ENCODE measurements at places on chromosomes 11 and 22.
A peak's percentile ranks its signal among the peaks of the same experiment; 100 is the strongest.

DNA sequence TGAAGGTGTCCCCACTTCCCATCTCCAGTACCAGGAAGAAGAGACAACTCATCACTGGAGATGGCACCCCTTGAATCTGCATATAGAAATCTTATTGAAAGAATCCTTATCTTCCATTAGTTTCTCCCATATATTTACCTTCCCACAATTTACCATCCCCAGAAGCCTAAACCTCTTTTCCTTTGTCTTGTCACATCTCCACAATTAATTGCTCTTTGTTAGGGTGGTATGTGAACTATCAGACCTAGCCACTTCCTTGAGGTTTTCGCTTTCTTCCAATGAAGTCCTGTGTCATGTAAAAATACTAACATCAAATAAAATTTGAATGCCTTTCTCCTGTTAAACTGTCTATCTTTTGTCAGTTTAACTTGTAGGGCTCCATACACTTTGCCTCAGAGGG, 37.9 kb downstream of the FAM227A start:
- DNase-seq: no peak

DNA sequence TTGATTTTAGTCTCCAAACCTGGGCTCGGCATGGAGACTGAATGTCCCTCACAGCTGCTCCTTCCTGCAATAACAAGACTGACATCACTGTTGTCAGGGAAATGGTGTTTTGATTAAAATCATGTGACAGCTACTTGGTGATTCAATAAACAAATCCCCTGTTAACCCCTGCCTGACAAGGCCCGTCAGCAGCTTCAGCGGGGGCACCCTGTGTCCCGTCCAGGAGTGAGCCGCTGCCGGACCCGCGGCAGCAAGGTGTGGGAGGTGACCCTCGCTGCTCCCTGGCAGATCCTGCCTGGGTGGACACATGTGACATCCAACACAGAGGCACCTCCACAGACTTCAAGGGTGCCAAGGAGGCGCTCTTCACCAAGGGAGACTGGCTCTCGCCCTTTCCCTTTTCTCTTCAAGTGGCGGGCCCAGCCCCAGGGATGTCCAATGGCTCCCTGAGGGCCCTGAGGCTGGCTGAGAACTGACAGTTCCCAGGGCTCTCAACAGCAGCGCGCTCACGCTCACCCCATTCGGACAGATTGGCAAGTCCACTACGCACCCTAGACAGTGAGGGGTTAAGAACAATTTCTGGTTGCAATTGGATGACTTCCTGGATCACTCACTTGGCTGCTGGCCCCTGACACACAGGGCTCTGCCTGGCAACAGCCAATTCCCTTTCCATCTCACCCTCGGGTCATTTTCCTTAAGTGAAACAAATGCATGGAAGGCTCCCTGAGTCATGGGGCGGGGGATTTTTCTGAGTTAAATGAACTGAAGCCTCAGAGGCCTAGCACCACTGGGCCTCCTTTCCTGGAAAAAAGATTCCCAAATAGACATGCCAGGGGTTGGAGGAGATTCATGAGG, 30.7 kb downstream of the PPP2R1B start:
- peak; percentile 63 for DNase-seq

DNA sequence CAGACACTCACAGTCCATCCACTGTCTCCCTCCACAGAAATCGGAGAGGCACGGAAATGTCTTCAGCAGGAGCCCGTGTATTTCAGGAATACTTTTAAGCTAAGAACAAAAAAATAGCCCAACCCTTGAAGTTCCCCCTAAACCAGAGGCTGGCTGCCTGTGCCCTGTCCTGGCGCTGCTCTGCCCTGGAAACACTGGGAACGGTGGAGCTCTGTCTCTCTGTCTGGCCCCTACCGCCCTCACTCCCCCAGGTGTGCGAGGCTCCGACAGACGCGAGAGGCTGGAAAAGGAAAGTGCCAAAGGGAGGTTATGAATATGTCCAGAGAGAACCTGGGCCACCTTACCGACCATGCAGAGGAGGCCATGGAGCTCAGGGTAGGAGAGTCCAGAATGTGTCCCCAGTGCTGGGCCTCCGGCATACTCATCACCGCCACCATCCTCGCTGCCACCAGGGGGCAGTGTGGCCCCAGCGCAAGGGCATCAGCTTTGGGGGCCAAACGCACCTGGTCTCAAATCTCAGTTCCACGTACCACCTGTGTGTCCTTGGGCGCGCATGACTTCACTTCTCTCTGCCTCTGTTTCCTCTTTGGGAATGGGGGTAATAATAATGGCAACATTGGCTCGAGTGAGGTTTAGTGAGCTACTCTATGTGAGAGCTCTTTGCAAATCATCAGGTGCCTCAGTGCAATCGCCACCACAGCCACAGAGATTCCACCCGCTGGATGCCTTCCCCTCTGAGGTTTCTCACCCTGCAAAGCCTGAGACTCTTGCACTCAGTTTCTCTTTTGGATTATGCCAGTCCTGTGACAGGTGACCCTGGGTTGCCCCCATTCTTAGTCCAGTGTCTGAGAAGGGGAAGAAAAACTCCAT, 10.4 kb upstream of the SLCO2B1 start:
- no peak for DNase-seq

GRCh38 chr11:2517386-2518064, 72.7 kb downstream of the KCNQ1 start:
- no peak for DNase-seq

DNA sequence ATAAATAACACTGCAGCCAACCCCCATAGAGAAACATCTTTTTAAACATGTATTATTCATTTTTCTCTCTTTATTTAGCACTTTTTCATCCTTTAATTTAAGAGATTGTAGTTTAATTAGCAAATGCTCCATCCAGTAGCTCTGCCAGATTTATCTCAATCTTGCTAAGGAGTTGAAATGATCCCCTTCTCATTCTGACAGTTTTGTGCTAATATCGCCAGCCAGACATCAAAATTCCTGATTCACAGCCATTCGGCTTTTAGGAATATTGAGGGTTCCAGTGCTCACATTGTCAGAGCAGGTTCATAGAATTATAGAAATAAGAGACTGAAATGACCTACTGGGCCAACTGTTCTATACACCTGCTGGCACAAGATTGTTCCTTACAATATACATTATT, 77.8 kb downstream of the CASP12 start:
- no peak for DNase-seq

GRCh38 chr11:118448294-118448693, 12.0 kb downstream of the KMT2A start:
- DNase-seq: no peak

- no peak for DNase-seq
Measured at GRCh38 chr11:8026982-8027381, 39.8 kb downstream of the EIF3F start.

GRCh38 chr22:21989049-21989448, 6.5 kb upstream of the TOP3B start:
- DNase-seq: no peak

- no peak for DNase-seq
Measured at GRCh38 chr11:12784445-12784844, 110.2 kb downstream of the TEAD1 start.

GRCh38 chr11:2348986-2349385, 28.1 kb upstream of the CD81 start:
- no peak for DNase-seq

- DNase-seq: no peak
Measured at GRCh38 chr11:32131321-32131720, 40.4 kb downstream of the RCN1 start.

DNA sequence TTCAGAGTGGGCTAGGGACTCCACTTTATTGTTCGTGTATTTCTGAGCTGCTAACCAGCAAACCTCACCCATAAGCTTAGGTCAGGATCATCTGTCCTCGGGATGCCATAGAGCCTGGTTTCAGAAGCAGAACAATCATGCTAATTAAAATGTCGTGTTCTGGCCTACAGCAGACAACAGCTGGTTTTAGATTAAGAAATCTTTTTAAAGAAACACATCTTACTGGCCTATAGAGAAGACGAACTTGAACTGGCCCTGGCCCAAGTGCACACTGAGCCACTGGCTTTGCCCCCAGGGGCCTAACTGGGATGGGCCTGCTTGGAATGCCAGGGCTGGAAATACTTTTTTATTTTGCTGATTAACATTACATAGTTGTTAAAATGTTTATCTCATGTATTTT, 63.2 kb downstream of the ALX4 start:
- no peak for DNase-seq

DNA sequence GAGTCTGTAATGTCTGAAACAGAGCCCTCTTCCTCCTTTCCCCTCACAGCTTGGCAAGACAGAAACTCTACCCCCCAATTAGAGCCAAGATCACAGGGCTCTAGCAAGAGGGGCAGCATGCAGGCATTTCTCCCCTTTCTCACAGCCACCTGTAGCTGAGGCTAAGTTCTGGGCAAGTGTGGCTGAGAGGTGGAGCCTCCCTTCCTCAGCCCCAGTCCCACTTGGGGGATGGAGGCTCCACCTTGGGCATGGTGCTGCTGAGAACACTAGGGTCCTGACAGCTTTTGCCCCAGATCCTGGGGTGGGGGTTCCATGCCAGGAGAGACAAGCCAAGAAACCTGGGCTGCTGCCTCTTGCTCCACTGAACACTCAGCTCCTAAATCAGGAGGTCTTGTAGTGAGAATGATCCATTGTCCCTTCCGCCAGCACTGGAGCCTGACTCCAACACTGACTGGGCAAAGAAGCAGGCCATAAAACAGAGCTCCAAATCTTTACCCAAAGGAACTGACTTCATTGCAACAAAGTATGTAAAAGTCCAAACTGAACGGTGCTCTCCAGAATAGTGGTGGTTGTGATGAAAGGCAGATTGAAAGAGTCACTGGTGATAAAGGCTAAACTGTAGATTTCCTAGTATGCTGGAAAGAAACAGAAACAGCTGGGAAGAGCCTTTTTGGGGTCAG, 25.6 kb downstream of the NARS2 start:
- DNase-seq: no peak

GRCh38 chr11:128867277-128867676, at the start of gene KCNJ1:
TSS of gene KCNJ1 (minus strand) at chr11:128867296. CDS start at chr11:128840243, 27,053 bp downstream.
- DNase-seq: no peak

- peak; percentile 91 for DNase-seq
Measured at GRCh38 chr11:35083431-35084238, 55.3 kb upstream of the CD44 start.

GRCh38 chr11:31045335-31045734, 324.2 kb downstream of the DCDC1 start:
- DNase-seq: no peak

DNA sequence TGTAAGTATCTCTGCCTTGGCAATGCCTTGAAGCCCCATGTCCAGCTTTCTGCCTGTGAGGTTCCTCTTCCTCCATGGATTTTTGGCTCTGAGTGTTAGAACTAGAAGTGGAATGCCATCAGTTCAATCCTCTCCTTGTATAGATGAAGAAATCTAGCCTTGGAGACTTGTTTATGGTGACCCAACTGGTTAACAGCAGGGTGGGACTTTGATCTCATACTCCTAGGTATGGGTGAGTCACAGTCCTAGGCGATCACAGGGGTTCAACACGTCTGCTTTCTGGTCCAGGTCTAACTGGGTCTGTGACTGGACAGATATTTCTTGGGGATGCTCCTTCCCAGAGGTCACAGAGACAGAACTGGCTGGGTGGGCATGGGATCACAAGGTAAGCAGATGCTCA, 9.2 kb upstream of the MTFP1 start:
- no peak for DNase-seq

GRCh38 chr11:102253020-102253715, 64.1 kb upstream of the BIRC3 start:
- DNase-seq: no peak

DNA sequence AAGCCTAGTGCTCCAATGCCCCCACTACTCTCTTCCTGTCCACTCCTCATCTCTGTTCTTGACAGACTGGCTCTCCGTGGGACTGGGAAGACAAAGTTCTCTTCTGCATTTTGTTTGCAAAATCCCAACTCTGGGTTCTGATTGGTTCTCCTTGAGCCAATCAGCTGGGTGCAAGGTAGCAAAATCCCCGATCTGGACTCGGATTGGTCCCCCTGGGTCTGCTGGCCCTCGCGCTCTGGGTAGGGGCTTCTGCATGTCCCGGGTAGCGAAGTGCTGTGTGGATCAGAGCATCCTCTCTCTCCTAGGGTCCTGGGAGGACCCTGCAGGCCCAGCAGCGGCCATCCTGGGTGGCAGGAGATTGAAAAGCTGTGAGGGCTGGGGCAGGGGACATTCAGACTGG, 22.3 kb upstream of the A4GALT start:
- no peak for DNase-seq

GRCh38 chr11:9230296-9230695, 34.9 kb downstream of the DENND5A start:
- DNase-seq: no peak

DNA sequence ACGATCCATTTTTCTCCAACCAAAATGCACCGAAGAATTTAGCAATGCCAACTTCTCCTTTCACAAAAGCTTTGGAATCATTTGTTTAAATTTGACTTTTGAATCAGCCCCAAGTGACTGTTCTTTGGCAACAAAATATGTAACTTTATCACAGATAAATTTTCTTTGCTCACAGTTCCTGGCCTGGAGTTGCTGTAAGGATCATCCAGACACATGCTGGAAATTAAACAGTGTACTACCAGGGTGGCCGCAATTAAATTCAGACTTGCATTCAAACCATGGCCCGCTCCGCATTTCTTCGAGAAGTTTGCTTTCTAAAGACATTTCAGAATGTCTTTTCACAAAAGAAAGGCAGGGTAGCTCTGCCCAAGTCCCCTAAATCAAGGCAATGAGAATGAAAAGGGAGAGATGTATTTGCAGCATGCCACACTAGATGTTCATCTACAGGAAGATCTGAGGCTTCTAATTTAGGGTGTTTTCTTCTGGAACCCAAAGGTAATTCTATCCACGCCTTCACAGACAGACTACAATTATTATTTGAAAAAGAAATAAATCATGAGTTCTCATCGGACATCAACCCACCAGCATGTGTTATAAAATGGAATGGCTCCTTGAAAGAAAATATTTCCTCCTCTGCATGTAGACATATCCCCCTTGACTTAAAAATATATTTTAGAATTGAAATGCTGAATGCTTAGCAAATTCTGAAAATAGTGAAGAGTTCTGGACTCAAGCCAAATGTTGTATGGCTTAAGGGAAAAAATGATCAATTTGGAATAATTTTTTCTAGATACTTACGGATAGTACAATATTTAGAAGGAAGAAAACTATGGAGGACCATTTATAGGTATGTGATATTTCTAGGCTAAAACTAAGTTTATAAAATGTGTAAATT, 189.7 kb upstream of the BLID start:
- no peak for DNase-seq

DNA sequence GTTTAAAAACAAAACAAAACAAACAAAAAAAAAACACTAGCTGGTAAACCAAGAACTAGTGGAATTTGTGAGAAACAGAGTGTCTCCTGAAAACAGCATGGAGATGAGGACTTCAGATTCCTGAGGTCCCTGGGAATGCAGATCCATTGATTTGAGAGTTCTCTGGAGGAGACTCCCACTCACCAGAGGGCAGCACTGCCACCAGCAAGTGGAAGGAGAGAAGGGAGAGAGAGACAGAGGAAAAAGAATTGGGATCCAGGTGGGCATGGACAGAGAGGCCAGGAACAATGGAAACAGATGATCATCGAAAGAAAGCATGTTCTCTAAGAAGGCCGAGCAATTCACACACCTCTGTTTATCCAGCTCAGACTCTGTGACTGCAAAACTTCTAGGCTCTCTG, 31.8 kb downstream of the ETS1 start:
- DNase-seq: no peak

Data from HS-27A (cell line).